ENCODE measurements at places on chromosomes 12 and 14.

- H3K36me3 ChIP-seq, result no peaks in the 10 kb centered on the region
- no peak for DNase-seq
- no peaks in the 10 kb centered on the region for H3K27me3 ChIP-seq
- H3K4me1 ChIP-seq, result no peaks in the 10 kb centered on the region
- H3K27ac ChIP-seq, result no peak overlapping the region
Measured at GRCh38 chr12:39267886-39268285, 175.0 kb downstream of the KIF21A start.

DNA sequence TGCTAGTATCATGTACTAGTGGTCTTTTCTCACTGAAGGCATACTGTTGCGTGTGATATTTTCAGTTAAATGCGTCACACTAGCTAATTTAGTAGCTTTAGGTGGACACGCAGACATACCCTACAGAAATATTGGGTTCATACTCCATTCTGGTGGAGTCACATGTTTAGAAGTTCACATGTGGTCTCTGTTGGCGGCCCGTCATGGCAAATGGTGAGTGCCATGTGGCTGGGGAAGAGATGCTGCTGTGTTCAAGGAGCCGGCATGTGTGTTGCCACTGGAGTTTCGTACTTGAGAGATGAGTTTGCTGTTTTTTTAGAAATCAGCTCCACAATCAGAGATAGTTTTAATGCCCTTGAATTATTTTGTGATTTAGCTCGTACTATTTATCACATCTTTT is 454.6 kb downstream of the PCNX1 start:
- H3K4me3 ChIP-seq, result no peak overlapping the region
- no peaks in the 10 kb centered on the region for H3K36me3 ChIP-seq
- DNase-seq, result no peak
- H3K27me3 ChIP-seq, result no peaks in the 10 kb centered on the region
- no peaks in the 10 kb centered on the region for H3K4me1 ChIP-seq

DNA sequence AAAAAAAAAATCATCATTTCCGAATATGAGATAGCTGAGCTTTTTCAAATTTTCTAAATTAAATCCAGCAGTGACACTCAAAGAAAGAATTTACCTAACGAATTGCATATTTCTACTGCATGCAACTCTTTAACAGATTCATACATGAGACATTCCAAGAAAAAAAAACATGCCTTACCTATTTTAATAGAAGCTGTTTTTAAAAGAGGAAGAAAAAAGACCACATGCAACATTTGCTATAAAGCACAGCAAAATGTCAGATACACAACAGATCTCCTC is 18.5 kb downstream of the CORO1C start:
- peaks cover 36% of the 10 kb centered on the region for H3K4me1 ChIP-seq
- DNase-seq, result no peak
- H3K27me3 ChIP-seq, result no peaks in the 10 kb centered on the region

DNA sequence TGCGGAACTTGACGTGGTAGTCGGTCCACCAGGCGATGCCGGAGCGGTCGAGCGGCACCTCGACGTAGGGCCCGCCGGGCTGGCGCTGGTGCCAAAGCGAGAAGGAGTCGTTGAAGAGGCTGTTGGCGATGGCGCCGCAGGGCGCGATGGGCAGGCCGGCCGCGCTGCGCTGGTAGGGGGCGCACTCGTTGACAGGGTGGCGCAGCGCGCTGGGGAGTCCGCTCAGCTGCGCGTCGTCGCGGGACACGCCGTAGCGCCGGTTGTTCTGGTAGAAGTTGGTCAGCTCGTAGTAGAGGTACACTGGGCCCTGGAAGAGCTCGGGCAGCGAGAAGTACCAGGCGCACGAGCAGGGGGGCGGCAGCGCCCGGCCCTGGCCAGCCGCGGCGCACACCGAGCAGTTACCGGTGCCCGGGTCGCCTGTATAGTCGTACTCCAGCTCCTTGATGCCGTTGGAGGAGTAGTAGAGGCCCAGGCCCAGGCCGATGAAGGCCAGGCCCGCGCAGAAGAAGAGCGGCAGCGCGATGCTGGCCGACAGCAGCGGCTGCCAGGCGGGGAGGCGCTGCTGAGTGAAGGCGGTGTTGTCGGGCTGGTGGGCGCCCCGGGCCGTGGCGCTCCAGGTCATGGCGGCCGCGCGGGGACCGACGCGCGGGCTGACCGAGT is 482 bp downstream of the TMEM30B start:
- peak; percentile 69 for DNase-seq
- H3K4me1 ChIP-seq, result peaks cover 38% of the 10 kb centered on the region
- peak overlapping the region; percentile 95 for H3K27ac ChIP-seq
- no peaks in the 10 kb centered on the region for H3K36me3 ChIP-seq

DNA sequence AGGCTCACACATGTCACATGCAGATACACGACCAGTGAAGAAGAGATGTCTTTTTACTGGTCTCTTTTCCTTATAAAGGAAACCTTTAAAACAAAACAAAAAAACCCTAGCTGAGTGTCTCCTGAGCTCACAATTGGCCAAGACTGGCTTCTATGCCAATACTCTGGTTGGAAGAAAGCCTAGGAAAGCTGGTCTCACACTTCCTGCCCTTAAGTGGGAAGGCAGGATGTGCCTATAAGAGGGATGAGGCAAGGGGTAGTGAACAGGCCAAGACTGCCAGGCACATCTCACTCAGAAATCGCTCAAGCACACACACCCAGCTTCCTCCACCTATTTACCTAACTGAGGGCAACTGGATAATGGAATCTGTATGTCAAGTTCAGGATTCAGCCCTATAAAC is 50.0 kb downstream of the SOCS2 start:
- H3K27me3 ChIP-seq, result no peaks in the 10 kb centered on the region
- H3K27ac ChIP-seq, result no peak overlapping the region
- no peaks in the 10 kb centered on the region for H3K36me3 ChIP-seq
- H3K4me3 ChIP-seq, result no peak overlapping the region

- no peak overlapping the region for H3K4me3 ChIP-seq
- peaks cover 4% of the 10 kb centered on the region for H3K4me1 ChIP-seq
- DNase-seq, result peak; percentile 72
- no peaks in the 10 kb centered on the region for H3K27me3 ChIP-seq
Measured at GRCh38 chr14:22653012-22653621, 9.0 kb upstream of the OR6J1 start.

DNA sequence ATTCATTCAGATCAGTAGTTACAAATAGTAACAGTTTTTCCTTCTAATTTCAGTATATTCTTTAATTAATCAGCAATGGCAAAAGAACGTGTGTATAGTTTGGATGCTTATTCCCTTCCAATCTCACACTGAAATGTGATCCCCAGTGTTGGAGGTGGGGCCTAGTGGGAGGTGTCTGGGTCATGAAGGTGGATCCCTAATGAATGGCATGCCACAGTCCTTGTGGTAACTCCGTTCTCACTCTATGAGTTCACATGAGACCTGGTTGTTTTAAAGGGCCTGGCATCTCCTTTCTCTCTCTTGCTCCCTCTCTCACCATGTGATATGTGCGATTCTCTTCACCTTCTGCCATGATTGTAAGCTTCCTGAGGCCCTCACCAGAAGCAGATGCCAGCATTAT is 18.9 kb upstream of the SYNDIG1L start:
- no peak overlapping the region for H3K27ac ChIP-seq
- H3K36me3 ChIP-seq, result no peaks in the 10 kb centered on the region
- no peak overlapping the region for H3K4me3 ChIP-seq
- DNase-seq, result no peak

DNA sequence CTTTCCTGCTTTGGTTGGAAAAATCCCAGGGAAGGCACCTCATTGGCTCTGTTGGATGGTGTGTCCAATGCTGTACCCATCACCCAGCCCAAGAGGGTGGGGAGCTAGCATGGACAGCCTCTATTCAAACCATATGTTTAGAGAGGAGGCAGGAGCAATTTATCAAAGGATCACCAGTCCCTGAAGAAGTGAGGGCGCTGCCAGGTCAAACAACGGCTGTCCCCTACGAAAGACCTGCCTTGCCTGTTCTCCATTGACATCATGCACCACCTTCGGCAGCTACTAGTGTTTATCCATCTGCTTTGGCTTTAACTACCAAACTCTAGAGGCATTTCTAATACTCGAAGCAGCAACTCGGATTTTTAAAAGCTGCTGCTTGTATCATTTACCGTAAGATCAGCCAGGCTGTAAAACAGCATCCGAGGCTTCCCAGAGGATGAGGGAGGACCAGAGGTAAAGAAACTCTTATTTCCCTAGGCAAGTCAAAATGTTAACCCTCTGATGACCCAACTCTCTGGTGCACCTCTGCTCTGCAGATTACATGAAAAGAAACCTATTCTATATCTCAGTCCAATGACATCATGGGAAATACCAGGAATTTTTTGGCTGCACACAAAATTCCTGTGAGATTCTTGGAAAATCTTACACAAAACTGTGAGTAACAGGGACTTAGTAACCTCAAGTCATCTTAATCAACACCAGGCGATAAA is 720.9 kb upstream of the TBX3 start:
- no peaks in the 10 kb centered on the region for H3K27me3 ChIP-seq
- no peaks in the 10 kb centered on the region for H3K4me1 ChIP-seq
- H3K4me3 ChIP-seq, result no peak overlapping the region
- no peak overlapping the region for H3K27ac ChIP-seq
- no peaks in the 10 kb centered on the region for H3K36me3 ChIP-seq

DNA sequence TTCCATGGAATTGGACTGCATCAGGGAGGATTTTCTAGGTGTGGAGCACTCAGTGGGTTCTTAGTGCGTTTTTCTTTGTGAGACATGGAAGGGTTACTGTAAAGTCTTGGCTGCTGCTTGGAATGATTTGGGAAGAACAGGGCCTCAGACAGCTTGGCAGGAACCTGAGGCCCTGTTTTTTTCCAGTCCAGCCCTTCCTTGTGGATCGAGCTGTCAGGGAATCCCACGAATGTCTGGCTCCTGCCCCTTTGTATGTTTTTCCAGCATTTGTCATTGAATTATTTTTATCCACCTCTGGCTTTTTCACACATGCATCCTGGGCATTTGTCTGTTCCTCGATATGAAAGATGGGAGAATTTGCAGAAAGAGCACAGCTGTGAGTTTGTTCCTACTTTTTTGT is 158.5 kb downstream of the TGFB3 start:
- H3K4me1 ChIP-seq, result peaks cover 17% of the 10 kb centered on the region

DNA sequence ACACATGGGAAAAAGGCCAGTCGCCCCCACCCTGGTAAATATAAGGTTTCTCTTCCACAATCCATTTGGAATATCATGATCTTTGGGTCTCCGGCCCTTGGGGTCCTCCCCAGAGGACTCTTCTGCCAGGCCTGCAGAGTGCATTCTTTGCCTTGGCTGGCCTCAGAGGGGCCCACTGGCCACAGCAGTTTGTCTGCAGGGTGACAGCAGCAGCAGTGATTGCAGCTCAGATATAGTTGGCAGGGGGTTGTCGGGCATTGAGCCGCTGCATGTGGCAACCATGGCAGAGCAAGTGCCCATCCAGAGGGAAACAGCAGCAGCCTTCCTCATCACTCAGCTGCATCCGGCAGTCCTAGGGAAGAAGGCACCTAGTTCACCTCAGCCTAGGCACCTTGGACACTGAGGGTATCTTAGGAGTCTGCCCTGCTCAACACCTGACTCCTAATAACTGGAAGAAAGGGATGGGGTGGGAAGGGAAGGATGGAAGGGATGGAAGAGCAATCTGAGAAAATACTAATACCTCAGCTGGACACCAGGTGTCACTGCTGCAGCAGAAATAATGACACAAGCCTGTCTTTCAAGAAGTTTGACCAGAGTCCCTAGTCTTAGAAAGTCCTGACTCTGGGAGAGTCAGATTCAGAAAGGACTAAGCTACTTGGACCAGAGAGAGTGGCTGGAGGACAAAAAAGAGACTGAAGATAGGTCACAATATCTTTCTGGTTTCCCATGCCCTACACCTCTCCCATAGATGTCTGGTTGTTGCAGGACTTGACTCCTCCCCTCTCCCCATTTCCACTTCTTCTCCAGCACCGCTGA is 8.9 kb downstream of the AJUBA start:
- no peak overlapping the region for H3K27ac ChIP-seq
- H3K27me3 ChIP-seq, result no peaks in the 10 kb centered on the region
- H3K4me1 ChIP-seq, result peaks cover 21% of the 10 kb centered on the region
- peak; percentile 55 for DNase-seq
- no peaks in the 10 kb centered on the region for H3K36me3 ChIP-seq

Measured in transverse colon (tissue), 4 donors.